ENCODE measurements at places on chromosomes 1 and 21.
A peak's percentile ranks its signal among the peaks of the same experiment; 100 is the strongest.

DNA sequence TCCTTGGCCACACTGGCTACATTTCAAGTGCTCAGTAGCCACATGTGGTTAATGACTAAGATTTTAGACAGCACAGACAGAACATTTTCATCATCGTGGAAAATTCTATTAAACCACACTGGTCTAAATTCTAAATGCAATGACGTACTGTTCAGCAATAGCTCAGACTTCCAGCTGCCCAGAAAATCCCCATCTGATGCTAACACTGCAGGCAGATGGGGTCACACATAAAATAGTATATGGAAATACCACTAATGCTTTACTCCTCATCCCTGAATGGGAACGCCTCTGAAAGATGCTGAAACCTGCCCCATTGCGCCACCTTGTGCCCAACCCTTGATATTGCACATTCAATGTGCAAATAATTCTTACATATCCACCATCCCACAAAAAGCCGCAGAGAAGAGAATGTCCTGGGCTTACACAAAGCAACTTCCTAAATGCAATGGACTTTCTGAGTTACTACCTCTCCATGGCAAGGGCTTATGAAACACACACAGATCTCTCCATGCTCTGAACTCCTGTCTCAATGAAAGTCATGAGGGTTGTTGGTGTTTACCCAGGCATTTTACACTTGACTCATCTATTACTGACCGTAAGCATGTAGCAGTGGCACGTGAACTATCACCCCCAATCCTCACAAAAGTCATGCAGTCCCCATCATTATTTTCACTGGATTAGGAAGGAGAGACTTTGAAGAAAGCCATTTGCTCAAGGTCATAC lies 20.3 kb upstream of the SLC5A9 start:
- DNase-seq: peak; percentile 62

DNA sequence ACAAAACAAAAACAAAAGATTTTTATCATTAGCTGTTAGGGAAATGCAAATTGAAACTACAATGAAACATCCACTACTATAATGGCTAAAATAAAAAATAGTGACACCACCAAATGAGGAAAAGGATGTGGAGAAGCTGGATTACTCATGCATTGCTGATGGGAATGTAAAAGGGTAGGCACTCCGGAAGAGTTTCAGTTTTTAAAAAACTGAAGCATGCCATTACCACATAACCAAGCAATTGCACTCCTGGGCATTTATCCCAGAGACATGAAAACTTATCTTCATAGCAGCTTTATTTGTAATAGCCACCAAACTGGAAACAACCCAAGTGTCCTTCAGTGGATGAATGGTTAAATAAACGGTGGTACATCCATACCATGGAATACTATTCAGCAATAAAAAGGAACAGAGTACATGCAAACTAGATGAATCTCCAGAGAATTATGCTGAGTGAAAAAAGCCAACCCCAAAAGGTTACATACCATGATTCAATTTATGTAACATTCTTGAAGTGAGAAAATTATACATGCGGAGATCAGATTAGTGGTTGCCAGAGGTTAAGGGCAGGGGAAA lies 14.5 kb upstream of the CFAP298 start:
- no peak for DNase-seq

DNA sequence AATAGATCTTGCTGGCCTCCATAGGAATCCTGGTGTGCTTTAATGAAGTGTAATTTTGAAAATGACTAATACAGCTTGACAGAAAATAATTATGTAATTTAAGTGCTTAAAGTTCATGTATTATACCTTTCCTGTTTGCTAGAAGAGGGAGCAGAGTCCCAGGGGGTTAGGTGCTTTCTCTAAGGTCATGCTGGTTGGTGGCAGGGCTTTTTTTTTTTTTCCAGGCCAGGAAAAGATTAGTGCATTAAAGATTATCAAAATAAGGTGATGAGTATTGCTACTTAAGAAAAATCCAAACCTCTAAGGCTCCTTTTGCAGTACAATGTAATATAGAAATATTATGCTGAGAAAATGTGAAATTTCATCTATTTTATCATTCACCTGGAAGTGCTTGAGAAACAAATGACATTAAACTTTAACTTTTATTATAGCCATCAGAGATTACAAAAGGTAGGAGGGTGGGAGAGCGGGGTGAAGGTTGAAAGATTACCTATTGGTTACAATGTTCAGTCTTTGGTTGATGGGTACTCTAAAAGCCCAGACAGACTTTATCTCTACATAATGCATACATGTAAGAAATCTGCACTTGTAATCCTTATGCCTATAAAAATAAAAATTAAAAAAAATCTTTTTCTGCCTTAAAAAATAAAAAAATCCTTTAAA lies 110.8 kb downstream of the RABGAP1L start:
- DNase-seq: no peak

DNA sequence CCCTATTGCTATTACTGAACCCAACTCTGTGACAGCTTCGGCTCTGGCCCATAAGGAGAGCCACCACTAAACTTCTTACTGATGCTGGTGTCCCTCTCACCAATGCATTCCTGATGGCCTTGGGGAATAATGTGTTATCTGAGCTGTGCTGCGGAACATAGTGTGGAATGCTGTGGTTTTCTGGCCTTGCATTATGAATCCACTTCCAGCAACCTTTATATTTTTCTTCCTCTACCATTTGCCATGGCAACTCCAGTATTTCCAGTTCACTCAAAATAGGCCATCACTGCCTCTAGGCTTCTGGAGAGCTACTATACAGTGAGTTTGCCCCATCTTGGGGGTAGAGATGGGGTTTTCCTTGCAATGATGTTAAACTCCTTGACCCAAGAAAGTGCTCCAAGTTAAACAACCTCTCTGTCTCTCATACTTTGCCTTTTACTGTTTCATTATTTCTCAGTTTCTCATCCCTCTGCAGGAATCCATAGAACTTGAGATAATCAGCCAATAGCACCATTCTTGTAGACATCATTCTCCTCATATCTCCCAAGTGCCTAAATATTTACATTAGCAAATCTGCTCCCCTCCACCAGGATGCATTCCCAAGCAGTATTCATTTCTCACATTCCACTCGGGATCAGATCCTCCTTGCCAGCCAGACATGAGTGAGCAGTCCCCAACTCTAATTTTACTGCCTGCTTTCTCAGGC lies 11.1 kb upstream of the RAVER2 start:
- DNase-seq: no peak

- no peak for DNase-seq
These were observed 787 bp upstream of the GIPC2 start for GRCh38 chr1:78044796-78045562.

DNA sequence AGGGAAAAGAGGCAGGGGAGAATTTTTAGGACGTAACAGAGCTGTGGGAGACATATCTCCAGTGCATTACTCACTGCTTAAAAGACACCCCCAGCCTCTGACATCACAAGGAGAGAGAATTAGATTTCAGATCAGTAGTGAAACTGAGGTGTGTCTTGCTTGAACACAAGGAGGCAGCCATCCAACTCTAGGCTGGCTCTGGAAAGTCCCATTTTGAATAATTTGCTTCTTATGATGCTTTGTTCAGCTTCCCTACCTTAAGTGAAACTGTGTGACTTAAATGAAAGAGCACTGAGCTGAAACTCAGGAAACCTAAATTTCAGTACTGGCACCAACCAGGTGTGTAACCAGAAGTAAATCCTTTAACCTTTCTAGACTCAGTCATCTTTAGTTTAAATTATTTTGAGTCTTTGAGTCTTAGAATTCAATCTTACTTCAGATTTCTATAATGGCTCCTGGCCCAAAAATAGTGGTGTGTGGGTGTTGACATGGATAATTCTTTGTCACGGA lies 251.6 kb upstream of the SGIP1 start:
- DNase-seq: no peak
